ENCODE measurements at places on chromosomes 4 and X.

DNA sequence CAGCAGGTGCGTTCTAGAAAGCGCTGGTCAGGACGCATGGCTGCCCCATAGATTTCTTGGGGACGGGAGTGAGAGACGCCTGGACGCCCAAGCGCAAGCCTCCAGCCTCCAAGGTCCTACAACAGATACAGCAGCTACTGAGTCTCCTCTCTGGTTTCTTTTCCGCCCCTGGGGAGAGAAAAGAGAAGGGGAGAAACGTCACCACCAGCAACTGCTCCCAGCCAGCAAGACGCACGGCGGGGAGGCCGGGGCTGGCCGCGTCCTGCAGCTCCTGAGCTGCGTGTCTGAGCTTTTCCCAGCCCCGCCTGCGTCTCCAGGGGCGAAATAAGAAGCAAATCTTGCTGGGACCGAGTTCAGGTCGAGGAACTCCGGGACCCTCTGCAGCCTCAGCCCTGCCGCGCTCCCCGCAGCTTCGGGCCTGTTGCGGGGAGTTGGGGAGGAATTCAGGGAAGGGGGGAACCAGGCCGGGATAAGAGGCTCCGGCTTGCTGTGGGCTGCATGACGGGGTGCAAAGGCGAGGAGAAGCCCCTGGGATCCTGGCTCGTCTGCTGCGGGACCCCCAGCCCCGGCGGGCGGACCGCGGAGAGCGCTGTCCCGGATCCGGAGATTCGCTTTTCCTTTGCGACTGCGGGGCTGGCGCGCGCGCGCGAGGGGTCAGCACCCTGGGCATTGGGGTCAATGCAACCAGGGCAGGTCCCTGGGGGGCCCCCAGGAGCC lies 6.8 kb upstream of the SHOX start:
- DNase-seq, result no peak

GRCh38 chrX:154136627-154137161 lies 7.3 kb upstream of the OPN1LW start:
- DNase-seq, result peak; percentile 59

GRCh38 chr4:16790508-16790907 lies 107.9 kb downstream of the LDB2 start:
- DNase-seq, result no peak

GRCh38 chr4:84511703-84512102 lies 12.6 kb upstream of the NKX6-1 start:
- no peak for DNase-seq
